ENCODE measurements at places on chromosomes 7 and 10.

- DNase-seq, result no peak
Measured at GRCh38 chr7:105672801-105673200, 91.5 kb upstream of the EFCAB10 start.

DNA sequence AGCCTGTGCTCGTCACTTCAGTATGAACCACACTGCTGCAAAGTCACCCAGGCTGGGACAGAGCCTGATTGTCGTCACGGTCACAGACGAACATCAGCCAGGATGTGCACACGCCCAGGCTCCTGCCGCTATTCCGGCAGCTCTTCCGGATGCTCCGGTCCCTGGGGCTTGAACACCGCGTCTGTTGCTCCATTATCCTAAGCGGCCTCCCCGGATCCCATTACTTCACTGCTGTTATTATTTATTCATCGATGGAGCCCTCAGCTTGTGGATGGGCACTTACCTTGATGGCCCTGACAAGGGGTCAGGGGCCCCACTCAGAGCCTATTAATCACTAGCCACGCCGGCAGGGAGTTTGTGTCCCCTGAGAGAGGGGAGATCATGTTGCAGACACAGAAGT lies 120.8 kb upstream of the PCBD1 start:
- DNase-seq, result no peak

GRCh38 chr7:108016841-108017775 lies 14.1 kb upstream of the LAMB1 start:
- DNase-seq, result no peak

DNA sequence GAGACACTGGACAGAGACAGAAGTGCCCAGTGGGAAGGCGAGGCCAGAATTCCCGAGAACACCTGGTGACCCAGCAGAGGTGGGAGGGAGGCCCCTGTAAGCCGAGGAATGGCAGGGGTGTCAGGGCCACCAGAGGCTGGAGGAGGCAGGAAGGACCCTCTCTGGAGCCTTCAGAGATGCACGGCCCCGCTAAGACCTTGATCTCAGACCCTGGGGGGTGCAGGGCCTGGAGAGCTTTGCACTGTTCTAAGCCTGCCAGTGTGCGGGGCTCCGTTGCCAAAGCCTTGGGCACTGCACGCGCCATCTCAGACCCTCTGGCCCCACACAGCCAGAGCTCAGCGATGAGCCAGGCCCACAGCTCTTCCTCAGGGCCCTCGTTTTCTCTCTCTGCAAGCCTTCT lies 557.1 kb downstream of the PTPRN2 start:
- no peak for DNase-seq
